ENCODE measurements at places on chromosomes 2 and 18.
A peak's percentile ranks its signal among the peaks of the same experiment; 100 is the strongest.

- H3K27ac ChIP-seq, result no peak overlapping the region
- no peaks in the 10 kb centered on the region for H3K4me1 ChIP-seq
Measured at GRCh38 chr18:39701055-39701783, 2135.6 kb upstream of the CELF4 start.

DNA sequence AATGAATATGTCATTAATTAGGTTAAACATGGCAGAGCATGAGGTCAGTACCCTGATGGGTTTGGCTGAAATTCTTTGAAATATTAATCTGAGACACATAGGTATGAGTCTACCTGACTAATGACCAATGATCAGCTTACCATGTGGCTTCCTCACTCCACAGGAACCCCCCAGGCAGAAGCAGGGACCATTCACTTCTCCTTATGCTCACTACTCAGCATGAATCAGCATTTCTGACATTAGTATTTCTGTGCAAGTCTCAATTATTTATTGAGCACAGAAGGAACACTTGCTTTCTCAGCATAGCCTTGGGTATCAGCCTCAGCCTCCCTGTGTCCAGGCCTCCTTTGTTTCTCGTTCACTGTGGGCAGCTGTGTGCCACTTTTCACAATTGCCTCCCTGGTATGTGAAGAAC lies 9.3 kb upstream of the KCNE4 start:
- H3K4me1 ChIP-seq, result peaks cover 4% of the 10 kb centered on the region
- H3K36me3 ChIP-seq, result no peaks in the 10 kb centered on the region
- no peaks in the 10 kb centered on the region for H3K27me3 ChIP-seq
- no peak for DNase-seq

DNA sequence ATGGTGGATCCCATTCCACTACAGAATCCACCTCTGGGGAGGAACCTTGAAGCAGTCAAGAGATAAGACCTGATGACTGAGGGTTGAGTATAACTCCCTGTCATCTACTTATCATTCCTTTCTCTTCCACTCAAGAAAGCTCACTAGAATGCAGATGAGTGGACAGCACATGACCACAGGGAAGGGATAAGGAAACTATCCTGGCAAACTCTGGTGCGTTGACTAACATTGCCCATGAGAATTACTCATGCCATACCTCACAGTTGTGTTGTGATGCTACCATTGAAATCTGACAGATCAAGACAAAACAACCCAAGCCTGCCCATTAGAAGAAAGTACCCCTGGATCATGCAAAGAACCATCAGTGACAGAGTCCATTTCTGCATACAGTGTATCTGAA lies 26.5 kb downstream of the SLC16A14 start:
- H3K4me1 ChIP-seq, result no peaks in the 10 kb centered on the region
- no peak overlapping the region for H3K27ac ChIP-seq
- DNase-seq, result no peak
- H3K27me3 ChIP-seq, result no peaks in the 10 kb centered on the region

GRCh38 chr18:2987876-2988790 lies 24.8 kb downstream of the LPIN2 start:
- H3K27me3 ChIP-seq, result no peaks in the 10 kb centered on the region
- DNase-seq, result no peak
- no peak overlapping the region for H3K27ac ChIP-seq
- H3K36me3 ChIP-seq, result no peaks in the 10 kb centered on the region
- H3K4me3 ChIP-seq, result no peak overlapping the region

GRCh38 chr2:20524412-20525040 lies 77.7 kb downstream of the RHOB start:
- no peak for DNase-seq
- no peak overlapping the region for H3K27ac ChIP-seq
- H3K27me3 ChIP-seq, result no peaks in the 10 kb centered on the region
- H3K4me1 ChIP-seq, result no peaks in the 10 kb centered on the region
- H3K4me3 ChIP-seq, result no peak overlapping the region
- no peaks in the 10 kb centered on the region for H3K36me3 ChIP-seq

- H3K27ac ChIP-seq, result no peak overlapping the region
- DNase-seq, result no peak
- H3K36me3 ChIP-seq, result no peaks in the 10 kb centered on the region
Measured at GRCh38 chr2:229084447-229084846, 186.6 kb downstream of the PID1 start.

DNA sequence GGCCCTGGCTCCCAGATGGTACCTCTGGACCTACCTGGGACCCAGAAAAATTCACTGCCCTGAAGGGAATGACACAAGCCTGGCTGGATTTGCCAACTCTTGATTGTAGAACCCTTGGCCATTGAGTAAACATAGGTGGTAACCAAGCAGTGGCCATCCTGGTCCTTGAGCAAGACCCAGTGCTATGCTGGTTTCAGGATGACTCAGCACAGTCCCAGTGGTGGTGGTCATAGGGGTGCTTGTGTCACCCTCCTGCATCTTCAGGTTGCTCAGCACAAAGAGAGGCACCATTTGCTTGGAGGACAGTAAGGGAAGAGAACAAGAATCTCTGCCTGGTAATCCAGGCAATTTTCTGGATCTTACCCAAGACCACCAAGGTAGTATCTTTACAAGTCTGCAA lies 52.9 kb downstream of the UPP2 start:
- DNase-seq, result no peak
- H3K4me3 ChIP-seq, result no peak overlapping the region
- H3K27ac ChIP-seq, result no peak overlapping the region
- no peaks in the 10 kb centered on the region for H3K36me3 ChIP-seq
- H3K27me3 ChIP-seq, result no peaks in the 10 kb centered on the region

- H3K4me1 ChIP-seq, result no peaks in the 10 kb centered on the region
- no peak overlapping the region for H3K27ac ChIP-seq
- H3K36me3 ChIP-seq, result no peaks in the 10 kb centered on the region
- H3K4me3 ChIP-seq, result no peak overlapping the region
- DNase-seq, result no peak
- H3K27me3 ChIP-seq, result no peaks in the 10 kb centered on the region
Measured at GRCh38 chr2:17850151-17850550, 28.3 kb upstream of the KCNS3 start.

- H3K27ac ChIP-seq, result no peak overlapping the region
- no peaks in the 10 kb centered on the region for H3K27me3 ChIP-seq
- no peaks in the 10 kb centered on the region for H3K4me1 ChIP-seq
- no peak for DNase-seq
- no peaks in the 10 kb centered on the region for H3K36me3 ChIP-seq
- H3K4me3 ChIP-seq, result no peak overlapping the region
Measured at GRCh38 chr2:132730611-132731010, 60.6 kb upstream of the LYPD1 start.

DNA sequence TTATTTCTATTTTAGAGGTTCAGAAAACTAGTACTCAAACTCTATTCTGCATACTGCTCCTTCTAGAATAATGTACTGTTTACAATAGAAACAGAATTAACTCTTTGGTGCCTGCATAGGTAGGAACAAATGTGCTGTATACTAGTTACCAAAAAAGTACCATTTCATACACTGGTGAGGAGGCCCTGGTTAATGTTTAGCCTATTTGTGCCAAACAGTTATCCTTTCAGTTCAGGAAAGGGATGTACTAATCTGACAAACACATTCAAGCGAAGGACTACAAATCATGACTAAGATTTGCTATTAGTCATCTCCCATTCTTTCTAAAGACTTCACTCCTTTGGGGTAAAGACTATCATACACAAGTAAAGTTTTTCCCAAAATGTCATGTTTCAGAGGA lies 47.4 kb downstream of the EXOC6B start:
- no peak overlapping the region for H3K4me3 ChIP-seq
- DNase-seq, result no peak
- peaks cover 3% of the 10 kb centered on the region for H3K4me1 ChIP-seq
- no peak overlapping the region for H3K27ac ChIP-seq
- H3K36me3 ChIP-seq, result no peaks in the 10 kb centered on the region
- no peaks in the 10 kb centered on the region for H3K27me3 ChIP-seq

DNA sequence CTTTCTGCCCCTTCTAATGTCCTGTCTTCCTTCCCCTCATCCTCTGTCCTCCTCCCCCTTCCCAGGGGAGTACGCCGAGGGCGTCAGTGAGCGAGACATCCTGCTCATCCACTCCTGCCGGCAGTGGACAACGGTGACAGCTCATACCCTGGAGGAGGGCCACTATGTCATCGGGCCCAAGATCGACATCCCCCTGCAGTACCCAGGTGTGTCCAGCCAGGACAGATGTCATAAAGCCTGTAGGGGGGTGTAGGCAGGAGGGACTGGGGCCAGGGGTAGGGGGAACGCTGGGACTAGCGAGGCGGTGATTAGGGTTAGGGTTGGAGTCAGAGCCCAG lies 3.4 kb downstream of the GAREM2 start:
- H3K4me1 ChIP-seq, result peaks cover 14% of the 10 kb centered on the region
- DNase-seq, result no peak
- H3K27me3 ChIP-seq, result no peaks in the 10 kb centered on the region
- no peak overlapping the region for H3K27ac ChIP-seq
- no peak overlapping the region for H3K4me3 ChIP-seq

DNA sequence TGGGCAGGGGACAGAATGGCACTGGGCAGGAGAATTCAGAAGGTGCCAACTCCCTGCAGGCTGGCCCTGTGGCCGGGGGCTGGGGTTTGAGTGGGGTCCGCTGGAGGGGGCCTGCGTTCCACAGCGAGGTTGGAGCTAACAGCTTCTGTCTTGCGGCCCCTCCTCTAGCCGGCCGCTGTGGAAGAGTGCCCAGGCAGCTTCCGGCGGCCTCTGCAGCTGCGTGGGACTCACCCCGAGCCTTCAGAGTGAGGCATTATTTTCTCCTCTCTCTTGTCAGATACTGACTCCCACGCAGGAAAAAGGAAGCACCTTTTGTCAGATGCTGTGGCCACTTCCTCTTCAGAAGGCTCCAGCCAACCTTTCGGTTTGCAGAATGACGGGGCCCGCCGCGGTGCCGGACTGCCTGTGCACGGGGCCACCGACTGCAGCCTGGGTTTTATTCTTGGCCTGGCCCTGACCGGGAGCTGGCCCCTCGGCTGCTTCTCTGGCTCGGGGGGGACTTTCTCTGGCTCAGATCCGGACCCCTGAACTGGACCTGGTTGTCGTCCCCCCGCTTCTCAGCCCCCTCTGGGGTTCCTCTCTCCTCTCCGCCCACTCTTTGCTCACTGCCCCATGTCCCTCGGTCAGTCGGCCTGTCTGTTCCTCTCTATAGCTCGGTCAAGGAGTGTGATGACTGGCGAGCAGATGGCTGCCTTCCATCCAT lies 40.1 kb downstream of the ARHGAP25 start:
- no peak overlapping the region for H3K27ac ChIP-seq
- no peak for DNase-seq
- H3K4me3 ChIP-seq, result no peak overlapping the region
- H3K27me3 ChIP-seq, result no peaks in the 10 kb centered on the region

DNA sequence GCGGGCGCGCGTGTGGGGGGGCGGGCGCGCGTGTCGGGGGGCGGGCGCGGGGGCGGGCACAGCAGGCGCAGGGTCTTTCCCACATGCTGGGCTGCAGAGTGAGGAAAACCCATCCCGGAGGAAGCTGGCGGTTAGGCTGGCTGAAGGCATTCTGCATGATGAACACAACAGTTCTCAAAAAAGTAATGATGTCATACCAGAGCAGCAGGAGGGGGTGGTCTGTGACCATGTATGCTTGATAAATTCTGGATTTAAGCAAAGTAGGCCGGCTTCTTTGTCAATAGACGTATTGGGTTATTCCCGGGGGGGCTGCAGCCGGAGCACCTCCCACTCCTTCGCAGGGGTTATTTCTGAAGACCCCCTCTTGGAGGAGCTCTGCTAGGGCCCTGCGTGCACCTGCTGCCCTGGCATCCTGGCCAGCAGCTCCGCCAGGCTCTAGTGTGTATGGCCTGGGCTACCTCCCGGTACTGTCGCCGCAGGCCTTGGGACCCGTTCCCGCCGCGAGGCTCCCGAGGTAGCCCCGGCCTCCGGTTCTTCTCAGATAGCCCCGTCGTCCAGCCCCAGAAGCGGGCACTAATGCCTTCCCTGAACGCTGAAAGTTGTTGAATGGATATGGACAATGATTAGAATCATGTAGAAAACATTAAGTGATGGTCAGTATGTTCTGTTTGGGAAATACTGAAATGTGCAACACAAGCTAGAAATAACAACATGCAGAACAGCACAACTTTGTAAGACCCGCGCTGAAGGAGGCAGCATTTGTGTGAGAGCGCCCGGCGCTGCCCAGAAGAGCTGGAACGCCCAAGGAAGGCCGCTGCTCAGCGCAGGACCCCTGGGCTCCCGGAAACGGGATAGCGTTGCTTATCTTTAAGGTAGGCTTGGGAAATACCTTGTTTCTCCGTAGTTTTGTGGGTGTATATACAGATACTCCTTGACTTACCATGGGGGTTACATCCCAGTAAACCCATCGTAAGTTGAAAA lies 101.4 kb upstream of the RAB6C start:
- no peaks in the 10 kb centered on the region for H3K4me1 ChIP-seq
- no peaks in the 10 kb centered on the region for H3K27me3 ChIP-seq
- no peaks in the 10 kb centered on the region for H3K36me3 ChIP-seq
- H3K27ac ChIP-seq, result no peak overlapping the region
- peak overlapping the region; percentile 48 for H3K4me3 ChIP-seq

DNA sequence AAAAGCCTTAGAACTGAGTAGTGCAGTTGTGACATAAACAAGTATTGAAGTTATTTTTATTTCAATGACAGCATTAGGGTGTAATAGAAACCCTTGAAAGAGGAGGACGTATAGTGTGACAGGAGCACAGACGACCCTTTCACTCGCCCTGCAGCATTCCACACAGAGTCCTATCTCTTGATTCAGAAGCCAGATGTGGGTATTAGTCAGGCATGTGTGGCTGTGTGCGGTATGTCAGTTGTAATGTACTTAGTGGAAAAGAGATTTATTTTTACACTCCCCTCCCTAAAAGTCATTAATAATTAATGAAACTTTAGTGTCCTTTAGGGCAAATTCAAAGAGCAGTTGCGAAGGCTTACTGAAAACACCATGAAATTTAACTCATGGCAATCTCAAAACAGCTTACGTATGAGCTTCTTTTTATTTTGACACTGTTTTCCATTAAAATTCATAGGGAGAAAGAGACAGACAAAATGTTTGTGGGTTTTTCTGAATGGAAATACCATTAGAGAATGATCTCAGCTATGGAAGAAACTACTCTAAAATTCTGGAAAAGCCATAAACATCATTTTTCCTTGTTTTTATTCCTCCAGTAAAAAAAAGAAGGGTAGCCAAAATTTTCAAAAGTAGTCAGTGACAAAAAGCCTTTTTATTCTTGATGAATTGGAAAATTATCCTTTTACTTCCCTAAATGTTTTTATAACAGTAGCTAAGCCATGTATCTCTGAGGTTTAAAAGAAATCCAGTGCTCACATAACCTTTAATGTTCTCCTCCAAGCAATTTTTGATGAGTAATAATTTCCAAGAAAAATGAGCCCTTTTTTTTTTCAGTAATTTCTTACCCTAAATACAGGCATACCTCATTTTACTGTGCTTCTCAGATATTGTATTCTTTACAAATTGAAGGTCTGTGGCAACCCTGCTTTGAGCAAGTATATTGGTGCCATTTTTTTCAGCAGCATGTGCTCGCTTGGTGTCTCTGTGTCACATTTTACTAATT lies 84.0 kb upstream of the DSEL start:
- no peaks in the 10 kb centered on the region for H3K27me3 ChIP-seq
- no peak overlapping the region for H3K4me3 ChIP-seq
- H3K4me1 ChIP-seq, result no peaks in the 10 kb centered on the region

GRCh38 chr18:34932363-34932762 lies 108.8 kb upstream of the MAPRE2 start:
- no peaks in the 10 kb centered on the region for H3K27me3 ChIP-seq
- no peak for DNase-seq
- no peaks in the 10 kb centered on the region for H3K36me3 ChIP-seq
- 0 out of 2 replicates have a peak, but pooled peaks cover 2% of the 10 kb centered on the region for H3K4me1 ChIP-seq
- no peak overlapping the region for H3K4me3 ChIP-seq
